ENCODE measurements at places on chromosomes 4 and X. TPM values are rescaled to one million over a fixed set of nuclear protein-coding genes. Genes with fewer than 3 reads are reported as not detected.
A peak's percentile ranks its signal among the peaks of the same experiment; 100 is the strongest.

DNA sequence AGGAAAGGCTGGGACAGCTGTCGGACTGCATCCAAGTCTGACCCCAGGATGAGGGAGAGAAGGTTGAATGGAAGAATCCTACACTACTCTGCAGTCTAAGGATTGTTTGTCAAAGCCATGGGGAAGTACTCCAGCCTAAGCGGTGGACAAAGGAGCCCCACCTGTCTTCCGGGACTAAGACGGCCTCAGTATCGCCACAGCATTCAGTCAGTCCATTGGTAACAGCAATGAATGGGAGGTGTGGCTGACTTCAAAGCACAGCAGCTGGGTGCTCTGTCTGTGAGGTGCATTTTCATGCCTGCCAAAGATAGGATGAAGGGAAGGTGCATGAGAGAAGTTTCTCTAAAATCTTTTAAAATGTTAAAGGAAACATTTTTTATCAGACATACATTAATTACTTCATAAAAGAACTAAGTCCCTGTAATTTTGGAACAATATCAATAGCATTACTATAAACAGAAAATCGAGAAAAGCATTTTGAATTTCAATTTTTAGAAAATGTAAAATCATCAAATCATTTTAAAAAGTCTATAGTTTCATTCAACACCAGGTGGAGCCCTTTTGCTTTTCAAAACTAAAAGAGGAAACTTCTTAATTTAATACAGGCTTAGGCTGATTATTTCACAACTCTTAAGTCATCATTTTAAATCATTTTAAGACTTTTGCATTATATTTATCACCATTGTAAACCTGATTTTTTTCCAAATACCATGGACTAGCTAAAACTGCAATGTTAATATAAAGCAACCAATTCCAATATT, 27.6 kb upstream of the INTU start:
- H3K4me3 ChIP-seq = no peak overlapping the region
- no peak for DNase-seq
- H3K36me3 ChIP-seq = no peaks in the 10 kb centered on the region
- peaks cover 8% of the 10 kb centered on the region for H3K27me3 ChIP-seq
- no peak overlapping the region for H3K27ac ChIP-seq
- H3K4me1 ChIP-seq = no peaks in the 10 kb centered on the region

The GPRIN3 gene
- 10.6 TPM for total RNA-seq

DNA sequence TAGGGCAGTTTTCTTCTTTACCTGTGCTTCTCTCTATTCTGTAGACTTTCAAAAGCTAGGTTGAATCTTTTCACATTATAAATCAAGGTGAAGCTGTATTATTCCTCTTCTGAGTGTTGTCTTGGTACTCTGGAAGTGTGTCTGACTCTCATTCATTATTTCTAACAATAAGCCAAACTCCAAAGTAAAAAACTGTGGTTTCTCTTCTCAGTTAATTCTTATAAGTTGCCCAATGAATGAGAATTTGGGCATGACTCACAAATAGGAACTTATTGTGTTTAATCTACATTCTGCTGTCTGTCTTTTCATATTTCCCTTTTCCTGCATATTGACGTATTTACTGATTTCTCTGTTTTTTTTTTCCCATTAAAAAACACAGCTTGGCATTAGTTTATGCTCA, 714.5 kb downstream of the CCSER1 start:
- H3K4me3 ChIP-seq = no peak overlapping the region
- H3K4me1 ChIP-seq = no peaks in the 10 kb centered on the region
- DNase-seq = no peak
- H3K27ac ChIP-seq = no peak overlapping the region
- no peaks in the 10 kb centered on the region for H3K27me3 ChIP-seq
- H3K36me3 ChIP-seq = no peaks in the 10 kb centered on the region

The FOXR2 gene
- not detected for total RNA-seq

DNA sequence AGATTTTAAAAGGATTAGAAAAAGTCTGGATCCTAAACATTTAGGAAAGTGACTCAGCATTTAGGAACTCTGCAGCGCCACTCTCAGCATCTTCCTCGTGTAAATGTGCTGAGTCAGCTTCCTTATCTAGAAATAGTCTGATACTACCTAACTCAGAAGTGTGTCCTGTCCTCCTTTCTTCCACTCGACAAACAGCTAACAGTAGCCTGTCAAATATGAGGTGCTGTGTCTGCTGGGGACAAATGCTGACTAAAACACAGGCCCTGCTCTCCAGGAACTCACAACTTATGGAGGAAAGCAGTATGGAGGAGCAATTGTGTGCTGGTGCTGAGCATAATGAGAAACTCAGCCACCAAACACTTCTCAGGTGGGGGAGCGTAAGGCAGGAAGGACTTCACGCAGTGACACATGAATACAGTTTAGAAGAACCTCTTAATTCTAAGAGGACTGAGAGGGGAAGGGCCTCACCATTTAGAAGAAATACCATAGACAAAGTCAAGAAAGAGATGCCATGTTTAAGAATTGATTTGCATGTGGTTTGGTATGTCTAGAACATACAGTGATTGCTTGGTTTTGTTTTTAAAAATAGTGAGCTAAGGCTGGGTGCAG, 125.3 kb downstream of the SOWAHB start:
- H3K4me1 ChIP-seq = no peaks in the 10 kb centered on the region
- H3K4me3 ChIP-seq = no peak overlapping the region
- DNase-seq = no peak
- H3K27ac ChIP-seq = no peak overlapping the region
- H3K36me3 ChIP-seq = no peaks in the 10 kb centered on the region
- peaks cover 3% of the 10 kb centered on the region for H3K27me3 ChIP-seq

DNA sequence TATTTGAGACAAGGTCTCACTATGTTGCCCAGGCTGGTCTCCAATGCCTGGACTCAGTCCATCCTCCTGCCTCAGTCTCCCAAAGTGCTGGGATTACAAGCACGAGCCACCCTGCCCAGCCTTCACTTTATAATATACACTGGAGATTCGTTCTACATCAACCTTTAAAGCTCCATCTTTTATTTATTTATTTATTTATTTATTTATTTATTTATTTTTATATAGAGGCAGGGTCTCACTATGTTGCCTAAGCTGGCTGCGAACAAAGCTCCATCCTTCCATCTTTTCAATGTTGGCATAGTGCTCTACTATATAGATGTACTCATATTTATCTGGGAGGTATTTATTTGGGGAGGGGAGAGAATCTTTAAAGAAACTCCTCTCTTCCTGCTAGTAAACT, 1.7 kb upstream of the KDR start:
- H3K4me3 ChIP-seq = no peak overlapping the region
- H3K27me3 ChIP-seq = peaks cover 36% of the 10 kb centered on the region
- DNase-seq = no peak
- H3K4me1 ChIP-seq = no peaks in the 10 kb centered on the region
- no peak overlapping the region for H3K27ac ChIP-seq

The ADGRG2 gene
- not detected for total RNA-seq

- peaks cover 55% of the 10 kb centered on the region for H3K4me1 ChIP-seq
- peaks cover 29% of the 10 kb centered on the region for H3K36me3 ChIP-seq
- H3K4me3 ChIP-seq = peak overlapping the region; percentile 87
- H3K27me3 ChIP-seq = no peaks in the 10 kb centered on the region
- peak overlapping the region; percentile 97 for H3K27ac ChIP-seq
These were observed 1.7 kb downstream of the MTMR1 start for GRCh38 chrX:150694738-150695410.

The RNF175 gene
- not detected for total RNA-seq

The NPNT gene
- not detected for total RNA-seq

DNA sequence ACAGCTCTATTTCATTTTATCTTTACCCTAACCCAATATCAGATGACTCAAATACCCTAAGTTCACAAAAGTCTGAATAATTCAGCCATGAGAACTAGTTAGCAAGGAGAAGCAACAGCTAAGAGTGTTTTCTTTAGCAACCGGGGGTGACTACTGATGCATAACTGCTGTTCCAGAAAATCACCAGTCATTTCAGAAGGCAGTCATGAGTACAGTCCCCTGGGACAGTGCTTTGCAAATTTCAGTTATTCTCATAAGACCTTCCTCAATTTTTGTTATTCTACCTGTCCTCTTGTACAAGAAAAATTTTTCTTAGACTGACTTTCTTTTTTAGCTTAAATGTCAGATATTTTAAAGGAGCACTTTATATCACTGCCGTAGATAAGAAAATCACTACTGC, 16.4 kb downstream of the BANK1 start:
- no peak overlapping the region for H3K4me3 ChIP-seq
- H3K27ac ChIP-seq = no peak overlapping the region
